ENCODE measurements at places on chromosomes 11 and 22.

DNA sequence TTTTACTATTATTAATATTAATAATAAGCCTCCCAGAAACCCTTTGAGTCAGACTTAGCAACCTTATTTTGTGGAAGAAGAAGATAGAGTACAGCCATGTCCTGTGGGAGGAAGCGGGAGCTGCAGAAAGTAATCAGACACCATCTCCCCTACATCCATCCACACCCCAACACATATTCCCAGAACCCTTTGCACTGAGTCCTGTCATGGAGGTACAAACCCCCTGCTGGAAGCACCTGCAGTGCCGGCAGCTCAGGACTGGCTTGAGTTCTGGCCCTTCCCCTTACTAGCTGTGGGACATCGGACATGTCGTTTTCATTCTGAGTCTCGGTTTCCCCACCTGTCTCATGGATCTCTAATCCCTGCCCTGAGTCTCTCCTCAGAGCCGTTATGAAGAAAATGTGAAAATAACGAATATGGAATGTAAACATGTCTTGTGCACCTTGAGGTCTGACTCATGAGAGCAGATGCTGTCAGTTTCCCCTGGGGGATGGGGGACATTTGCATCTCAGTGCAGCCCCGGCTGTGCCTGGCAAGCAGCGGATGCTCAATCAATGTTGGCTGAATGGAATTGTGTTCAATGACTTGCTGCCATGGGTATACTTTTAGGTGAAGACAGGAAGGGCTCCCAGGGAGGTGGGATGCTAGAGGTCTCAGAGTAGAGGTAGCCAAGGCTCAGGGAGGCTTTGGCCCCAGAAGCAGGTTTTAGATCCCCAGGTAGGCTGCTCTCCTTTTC is 45.4 kb downstream of the TP53I11 start:
- no peak for DNase-seq

DNA sequence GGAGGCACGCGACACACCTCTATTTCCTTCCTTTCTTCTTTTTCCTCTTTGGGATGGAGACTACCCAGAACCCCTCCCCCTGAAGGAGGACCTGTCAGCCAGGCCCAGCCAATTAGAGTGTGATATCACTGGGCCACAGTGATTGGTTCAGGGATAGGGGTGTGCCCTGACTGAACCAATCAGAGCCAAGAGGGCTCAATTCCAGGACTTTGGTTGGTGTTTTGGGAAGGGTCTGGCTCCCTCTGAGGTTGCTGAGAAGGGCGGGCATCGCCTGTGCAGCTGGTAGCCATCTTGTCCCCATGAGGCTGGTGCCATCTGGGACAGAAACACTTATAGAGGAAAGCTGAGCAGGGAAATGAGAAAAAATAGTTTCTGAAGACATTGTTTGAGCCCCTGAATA is 71.4 kb downstream of the CHST1 start:
- no peak for DNase-seq

DNA sequence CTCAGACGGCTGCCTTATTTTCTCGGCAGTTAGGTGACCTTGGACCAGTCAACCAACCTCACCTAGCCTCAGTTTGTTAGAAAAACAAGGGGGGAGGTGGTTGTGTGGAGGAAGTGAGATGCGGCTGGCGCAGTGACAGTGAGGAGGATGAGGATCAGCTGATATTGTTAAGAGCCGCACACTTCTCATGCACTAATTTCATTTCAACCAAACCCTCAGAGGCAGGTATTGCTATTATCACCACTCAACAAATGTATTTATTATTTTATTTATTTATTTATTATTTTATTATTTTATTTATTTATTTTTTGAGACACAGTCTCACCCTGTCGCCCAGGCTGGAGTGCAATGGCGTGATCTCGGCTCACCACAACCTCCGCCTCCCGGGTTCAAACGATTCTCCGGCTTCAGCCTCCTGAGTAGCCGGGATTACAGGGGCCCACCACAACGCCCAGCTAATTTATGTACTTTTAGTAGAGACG is 2.1 kb downstream of the LGALS1 start:
- no peak for DNase-seq

GRCh38 chr11:69841859-69842698 is 22.9 kb upstream of the FGF3 start:
- no peak for DNase-seq

- no peak for DNase-seq
Observed at GRCh38 chr11:46361283-46362155, 14.3 kb downstream of the DGKZ start.

DNA sequence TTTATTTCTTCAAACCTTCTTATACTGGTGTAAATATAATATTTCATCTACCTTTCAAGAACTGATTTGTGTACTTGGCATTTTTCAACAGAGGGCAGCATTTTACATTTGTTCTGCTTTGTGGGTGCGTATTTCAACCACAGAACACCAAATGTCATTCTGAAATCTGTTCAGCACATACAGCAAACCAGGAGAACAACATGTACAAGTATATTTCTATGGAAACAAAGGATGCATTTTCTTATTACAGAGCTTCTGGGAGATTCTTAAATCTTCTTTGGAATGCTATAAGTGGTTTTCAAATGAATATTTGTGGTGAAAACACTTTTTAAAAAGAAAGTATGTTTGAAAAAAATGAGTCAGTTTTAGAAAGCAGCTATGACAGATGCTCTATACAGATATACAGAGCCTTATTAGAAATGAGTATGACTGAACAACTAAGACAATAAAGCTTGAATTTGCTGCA is 946.0 kb downstream of the FAM181B start:
- DNase-seq: no peak

Data from stimulated activated CD8-positive, alpha-beta memory T cell treated with anti-CD3 and anti-CD28 coated beads, Interleukin-15, amount 100 ng/mL, for 4 hours (primary cell).